ENCODE measurements at places on chromosomes 6 and 20. TPM values are rescaled to one million over a fixed set of nuclear protein-coding genes. Genes with fewer than 3 reads are reported as not detected.
A peak's percentile ranks its signal among the peaks of the same experiment; 100 is the strongest.

HFE gene
- 4.1 TPM for total RNA-seq

ECT2L gene
- 0.19 TPM for total RNA-seq

NAPB gene
- 40.4 TPM for total RNA-seq

CDH26 gene
- total RNA-seq: 1.7 TPM

NAA20 gene
- total RNA-seq: 53.9 TPM

MED20 gene
- 25.1 TPM for total RNA-seq

GRCh38 chr6:146896062-146896813 is 297.5 kb downstream of the ADGB start:
- no peaks in the 10 kb centered on the region for H3K4me1 ChIP-seq
- no peak overlapping the region for H3K4me3 ChIP-seq
- no peak for DNase-seq

DNA sequence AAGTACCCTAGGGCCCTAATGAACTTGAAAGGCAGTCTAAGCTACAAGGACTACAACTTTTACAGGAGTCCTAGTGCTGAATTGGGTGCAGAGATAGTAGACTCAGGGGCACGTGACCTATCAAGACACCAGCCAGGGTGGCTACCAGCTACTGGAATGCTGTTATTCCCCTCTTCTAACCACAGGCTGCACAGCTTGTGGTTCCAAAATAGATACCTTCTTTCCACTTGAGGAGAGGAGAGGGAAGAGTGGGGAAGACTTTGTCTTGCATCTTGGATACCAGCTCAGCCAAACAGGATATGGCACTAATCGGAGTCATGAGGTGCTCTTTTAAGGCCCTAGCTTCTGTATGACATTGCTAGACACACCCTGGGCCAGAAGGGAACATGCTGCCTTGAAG is 60.0 kb upstream of the MTRF1L start:
- H3K36me3 ChIP-seq: no peaks in the 10 kb centered on the region
- no peaks in the 10 kb centered on the region for H3K4me1 ChIP-seq

GRCh38 chr6:48553467-48554189 is 442.6 kb upstream of the PTCHD4 start:
- no peak overlapping the region for H3K27ac ChIP-seq
- no peaks in the 10 kb centered on the region for H3K4me1 ChIP-seq
- no peaks in the 10 kb centered on the region for H3K27me3 ChIP-seq
- H3K4me3 ChIP-seq: no peak overlapping the region

DNA sequence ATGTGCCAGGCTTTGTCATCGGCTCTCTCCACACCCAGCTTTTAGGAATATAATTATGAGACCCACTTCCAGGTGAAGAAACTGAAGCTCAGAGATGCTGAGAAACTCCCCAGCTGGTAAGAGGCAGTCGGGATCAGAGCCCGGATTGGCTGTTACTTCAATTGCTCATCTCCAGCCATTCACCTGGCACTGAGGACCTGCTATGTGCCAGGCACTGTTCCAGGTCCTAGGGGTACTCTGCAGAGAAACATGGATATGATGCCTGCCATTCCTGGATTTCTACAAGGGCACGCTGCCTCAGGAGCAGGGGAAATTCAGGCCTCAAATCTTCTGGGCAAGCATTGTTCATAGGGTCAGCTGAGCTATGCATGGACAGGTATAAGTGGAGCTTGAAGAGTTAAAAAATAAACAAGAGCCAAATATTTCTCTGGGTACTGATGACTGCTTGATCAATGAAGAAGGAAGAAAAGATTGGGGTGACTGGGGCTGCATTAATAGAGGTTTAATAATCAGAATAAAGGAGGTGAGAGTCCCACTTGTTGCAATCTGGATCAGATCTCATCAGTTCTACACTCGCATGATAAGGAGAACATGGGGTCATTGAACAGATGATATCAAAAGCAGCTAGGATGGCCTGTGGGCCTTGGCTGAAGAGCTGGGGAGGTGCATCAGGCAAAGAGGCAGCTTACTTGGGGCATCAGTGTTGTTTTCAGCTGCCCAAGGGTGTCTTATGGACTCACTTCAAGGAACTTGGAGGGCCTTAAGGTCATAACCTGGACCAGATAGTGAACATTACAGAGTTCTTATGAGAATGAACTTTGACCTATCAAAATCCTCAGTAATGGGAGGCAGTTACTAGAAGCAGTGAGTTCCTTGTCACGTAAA is 80.9 kb upstream of the TOX2 start:
- H3K36me3 ChIP-seq: no peaks in the 10 kb centered on the region
- no peaks in the 10 kb centered on the region for H3K4me1 ChIP-seq
- no peaks in the 10 kb centered on the region for H3K27me3 ChIP-seq
- DNase-seq: no peak
- no peak overlapping the region for H3K4me3 ChIP-seq

- no peak for DNase-seq
- no peaks in the 10 kb centered on the region for H3K4me1 ChIP-seq
- H3K4me3 ChIP-seq: no peak overlapping the region
- H3K27ac ChIP-seq: no peak overlapping the region
- peaks cover 3% of the 10 kb centered on the region for H3K27me3 ChIP-seq
Observed at GRCh38 chr6:81634155-81634880, 118.2 kb downstream of the TENT5A start.

DNA sequence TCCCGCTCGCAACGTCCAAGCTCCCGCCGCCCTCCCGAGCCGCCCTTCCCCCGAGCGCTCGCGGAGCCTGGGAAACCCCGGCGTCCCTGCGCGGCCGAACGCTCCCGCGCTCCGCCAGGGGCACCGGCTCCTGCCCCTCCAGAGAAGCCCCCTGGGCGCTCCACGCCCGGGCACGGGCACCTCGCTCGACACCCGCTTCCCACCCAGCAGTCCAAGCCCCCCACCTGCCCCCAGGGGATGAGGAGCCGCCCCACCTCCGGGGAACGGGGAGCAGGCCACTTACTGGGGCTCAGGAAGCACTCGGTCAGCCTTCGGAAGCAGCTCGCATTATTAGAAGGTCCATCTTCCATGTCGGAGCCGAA is 1.4 kb downstream of the PDE10A start:
- H3K27me3 ChIP-seq: no peaks in the 10 kb centered on the region
- no peak for DNase-seq
- H3K4me1 ChIP-seq: peaks cover 19% of the 10 kb centered on the region
- H3K27ac ChIP-seq: no peak overlapping the region
- peak overlapping the region; percentile 55 for H3K4me3 ChIP-seq

DNA sequence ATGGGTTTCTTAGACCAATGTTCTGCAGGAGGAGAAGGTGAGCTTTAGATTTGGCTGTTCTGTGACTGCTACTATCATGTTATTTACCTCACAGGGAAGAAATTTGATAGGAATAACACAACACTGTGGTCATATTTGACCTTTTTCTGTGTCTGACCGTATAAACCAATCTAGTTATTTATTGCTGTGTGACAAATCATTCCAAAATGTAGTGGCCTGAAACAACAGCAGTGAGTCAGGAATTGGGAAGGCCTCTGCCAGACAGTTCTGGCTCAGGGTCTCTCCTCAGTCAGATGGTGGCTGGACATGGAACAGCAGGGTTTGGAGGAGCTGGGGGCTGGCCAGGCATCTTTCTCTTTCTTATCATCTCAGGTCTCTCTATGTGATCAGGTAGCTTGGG is 33.0 kb downstream of the RIPOR2 start:
- H3K27ac ChIP-seq: no peak overlapping the region
- no peak for DNase-seq
- H3K4me1 ChIP-seq: no peaks in the 10 kb centered on the region
- no peaks in the 10 kb centered on the region for H3K27me3 ChIP-seq
- no peak overlapping the region for H3K4me3 ChIP-seq
- H3K36me3 ChIP-seq: no peaks in the 10 kb centered on the region
